Fibroblast of lung (primary cell): ENCODE measurements at places on chromosomes 12 and 14. TPM values are rescaled to one million over a fixed set of nuclear protein-coding genes. Genes with fewer than 3 reads are reported as not detected.

Gene GPR137C
- 0.50 and 0.51 TPM in 2 replicates for total RNA-seq

Gene POTEG
- not detected in 2 replicates for total RNA-seq

Gene NRIP2
- total RNA-seq, result under 0.01 and 0.17 TPM in 2 replicates

Gene GYS2
- total RNA-seq, result not detected in 2 replicates

Gene EPYC
- total RNA-seq, result not detected in 2 replicates

GRCh38 chr12:104925501-104925900 is 32.6 kb downstream of the SLC41A2 start:
- no peak for DNase-seq

DNA sequence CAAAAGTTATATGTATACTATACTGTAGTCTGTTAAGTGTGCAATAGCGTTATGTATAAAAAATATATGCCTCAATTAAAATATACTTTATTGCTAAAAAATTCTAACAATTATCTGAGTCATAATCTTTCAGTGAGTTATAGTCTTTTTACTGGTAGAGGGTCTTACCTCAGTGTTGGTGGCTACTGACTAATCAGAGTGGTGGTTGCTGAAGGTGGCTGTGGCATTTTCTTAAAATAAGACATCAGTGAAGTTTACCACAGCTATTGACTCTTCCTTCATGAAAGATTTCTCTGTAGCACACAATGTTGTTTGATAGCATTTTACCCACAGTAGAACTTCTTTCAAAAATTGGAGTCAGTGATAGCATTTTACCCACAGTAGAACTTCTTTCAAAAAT is 23.4 kb downstream of the POLR3B start:
- no peak for DNase-seq

GRCh38 chr12:40156021-40156764 is 50.3 kb upstream of the SLC2A13 start:
- DNase-seq, result no peak

DNA sequence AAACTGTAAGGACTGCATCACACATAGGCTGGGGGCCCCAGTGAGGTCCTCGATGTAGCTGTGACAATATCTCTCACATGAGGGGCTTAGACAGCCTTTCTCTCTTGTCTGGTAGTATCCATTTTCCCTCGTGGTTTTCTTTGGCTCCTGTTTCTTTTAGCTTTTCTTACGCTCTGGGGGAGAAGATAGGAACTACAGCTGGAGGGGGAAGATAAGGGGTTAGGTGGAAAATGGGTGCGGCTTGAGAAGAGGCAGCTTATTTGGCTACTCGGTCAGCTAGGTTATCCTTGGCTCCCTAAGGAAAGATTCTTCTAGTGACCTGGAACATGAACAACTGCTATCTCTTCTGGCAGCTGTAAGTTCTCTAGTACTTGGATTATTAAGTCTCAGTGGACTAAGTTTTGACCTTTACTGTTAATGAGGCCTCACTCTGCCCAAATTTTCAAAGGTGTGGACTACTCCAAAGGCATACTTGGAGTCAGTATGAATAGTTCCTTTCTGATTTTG is 28.7 kb upstream of the CPNE8 start:
- no peak for DNase-seq

GRCh38 chr14:68145036-68145435 is 325.5 kb downstream of the RAD51B start:
- no peak for DNase-seq

DNA sequence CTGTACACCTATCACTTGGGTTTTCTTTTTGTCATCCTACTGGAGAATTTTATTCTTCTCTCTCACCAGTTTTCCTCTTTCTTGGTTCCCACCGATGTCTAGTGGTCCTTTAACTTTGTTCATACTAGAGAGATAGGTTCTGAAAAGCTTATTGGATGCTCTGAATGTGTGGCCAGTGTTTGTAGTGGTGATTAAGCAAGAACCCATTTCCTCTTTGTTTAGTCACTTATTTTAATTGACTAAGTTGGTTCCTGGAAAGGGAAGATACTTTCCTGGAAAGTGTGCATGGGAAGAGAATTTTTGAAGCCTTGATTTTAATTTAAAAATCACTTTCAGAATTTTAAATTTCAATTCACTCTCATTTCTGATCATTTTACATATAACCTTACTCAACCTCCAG is 127.2 kb downstream of the OTOGL start:
- peak; percentile 16 for DNase-seq

- DNase-seq, result peak; percentile 91
These were observed at the start of gene BDKRB2 for GRCh38 chr14:96204151-96205058. Gene BDKRB2, plus strand, starts transcription at chr14:96204839. Its CDS starts 32,269 bp downstream, at chr14:96237108.

GRCh38 chr14:45658226-45658916 is 405.4 kb upstream of the MIS18BP1 start:
- DNase-seq, result no peak

DNA sequence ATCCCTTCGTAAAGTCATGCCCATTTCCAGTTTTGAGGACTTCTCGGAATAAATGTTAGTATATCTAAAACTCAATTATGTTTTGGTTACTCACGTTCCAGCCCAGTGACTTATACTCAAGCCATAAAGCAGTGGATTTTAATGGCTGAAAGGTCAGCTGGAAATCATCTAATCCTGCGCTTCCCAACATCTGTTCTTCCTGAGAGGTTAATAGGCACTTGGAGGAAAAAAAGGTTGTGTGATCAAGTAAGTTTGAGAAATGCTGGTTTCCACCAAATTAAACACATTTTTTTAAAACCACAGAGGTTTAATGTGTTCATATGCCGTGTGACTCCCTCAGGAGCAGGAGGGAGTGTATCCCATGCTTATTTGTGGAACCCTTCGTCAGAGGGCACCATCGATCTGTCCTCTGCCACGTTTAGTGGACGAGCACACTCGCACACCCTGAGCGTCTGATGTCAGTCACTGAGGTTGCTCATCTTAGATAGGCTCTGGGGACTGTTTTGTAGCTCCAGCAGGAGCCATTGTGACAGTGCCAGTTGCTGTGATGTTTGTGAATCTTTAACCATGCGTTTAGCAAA is 41.4 kb downstream of the FBXL14 start:
- peak; percentile 66 for DNase-seq

DNA sequence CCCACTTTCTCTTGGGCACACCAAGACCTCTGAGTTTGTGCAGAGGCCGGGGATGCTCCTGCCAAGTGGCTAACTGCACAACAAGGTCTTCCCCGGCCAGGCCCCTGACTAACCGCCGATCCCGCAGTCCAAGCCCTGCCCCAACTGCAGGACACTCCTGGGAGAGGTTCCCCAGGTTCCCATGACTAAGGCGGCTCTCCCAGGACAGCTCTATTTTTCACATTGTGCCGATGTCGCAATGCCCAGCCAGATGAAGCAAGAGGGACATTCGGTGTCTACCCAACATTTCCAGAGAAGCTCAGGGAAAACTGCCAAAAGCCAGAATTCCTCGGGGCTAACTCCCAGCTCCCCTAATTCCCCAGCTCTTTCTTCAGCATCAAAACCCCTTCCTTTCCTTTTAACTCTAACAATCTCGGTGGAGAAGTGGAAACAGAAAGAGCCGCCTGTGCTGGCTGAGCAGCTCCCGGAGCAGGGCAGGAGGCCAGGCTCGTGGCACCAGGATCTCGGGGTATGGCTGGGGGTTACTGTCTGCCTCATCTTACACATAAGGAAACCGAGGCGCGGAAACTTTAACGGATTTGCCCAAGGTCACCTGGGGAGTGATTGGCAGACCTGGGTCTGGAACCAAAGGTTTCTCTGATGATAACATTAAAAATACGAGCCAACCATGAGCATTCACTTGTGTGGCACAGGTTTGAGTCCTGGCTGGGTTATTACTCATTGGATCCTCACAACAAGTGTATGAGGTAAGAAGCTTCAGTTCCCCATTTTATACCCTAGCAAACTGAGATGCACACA is 318.2 kb downstream of the BCL11B start:
- DNase-seq, result peak; percentile 86

DNA sequence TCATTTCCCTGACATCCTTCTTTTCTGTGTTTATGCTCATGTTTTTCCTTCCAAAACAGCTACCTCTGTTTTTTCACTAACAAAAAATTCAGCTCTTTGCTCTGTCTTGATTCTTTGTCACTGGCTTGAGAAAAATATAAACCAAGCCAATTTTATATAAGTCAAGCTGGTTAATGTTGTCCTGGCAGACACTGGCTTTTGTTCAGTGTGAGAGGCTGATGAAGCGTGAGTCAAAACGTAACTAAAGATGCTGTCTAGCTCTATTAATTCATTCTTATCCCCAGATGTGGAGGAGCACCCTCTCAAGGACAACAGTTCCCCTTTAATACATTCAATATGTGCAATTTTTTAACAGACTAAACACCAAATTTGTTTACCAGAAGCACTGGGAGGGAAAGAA is 15.8 kb downstream of the TSPAN8 start:
- no peak for DNase-seq
